ENCODE measurements at places on chromosomes 7 and 10.

- DNase-seq, result no peak
Measured at GRCh38 chr10:16909961-16910792, 93.0 kb upstream of the RSU1 start.

GRCh38 chr7:149459201-149459539, 1.7 kb downstream of the ZNF777 start:
- DNase-seq, result no peak

DNA sequence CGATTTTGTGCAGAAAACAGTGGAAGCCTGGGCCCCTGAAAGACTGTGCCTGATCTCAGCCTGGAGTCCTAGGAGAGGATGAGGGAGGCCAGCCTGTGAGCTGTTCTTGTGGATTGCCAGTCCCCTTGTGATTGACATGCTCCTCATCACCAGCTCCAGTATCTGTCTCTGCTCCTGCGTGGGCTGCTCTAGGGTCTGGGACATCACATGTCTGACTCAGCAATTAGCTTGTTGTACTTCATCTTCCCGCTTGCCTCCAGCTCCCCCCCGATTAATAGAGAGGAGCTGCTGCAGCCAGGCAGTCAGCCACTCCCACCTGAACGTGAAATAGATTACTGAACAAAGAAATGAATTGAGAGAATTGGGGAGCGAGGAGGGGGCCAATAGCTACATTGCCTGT, 99.6 kb upstream of the TBX20 start:
- no peak for DNase-seq

DNA sequence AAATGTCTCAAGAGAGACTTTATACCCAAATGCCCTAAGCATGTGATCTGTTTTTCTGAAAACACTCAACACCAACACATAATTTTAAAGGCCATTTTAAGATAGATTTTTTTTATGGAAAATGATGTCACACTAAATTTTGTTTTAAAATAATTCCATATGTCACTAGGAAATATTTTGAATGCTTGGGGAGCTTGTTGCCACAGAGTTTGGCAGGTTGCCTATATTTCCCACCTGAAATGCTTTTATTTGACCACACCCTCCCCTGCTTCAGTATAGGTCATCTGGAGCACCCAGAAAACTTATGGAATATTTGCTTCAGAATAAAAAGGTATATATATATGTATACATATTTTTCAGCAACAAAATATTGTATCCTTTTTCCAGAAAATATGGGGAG, 180.0 kb upstream of the ANK3 start:
- DNase-seq, result no peak

GRCh38 chr10:1687623-1688150, 49.6 kb downstream of the ADARB2 start:
- DNase-seq, result no peak

Measured in CD4-positive, alpha-beta T cell treated with Interleukin-6 for 4 hours (primary cell).